NCI-H1417 (cell line): ENCODE measurements at places on chromosomes 1 and 21.

GRCh38 chr1:230824919-230825721, 43.2 kb downstream of the C1orf198 start:
- peak; percentile 22 for DNase-seq

DNA sequence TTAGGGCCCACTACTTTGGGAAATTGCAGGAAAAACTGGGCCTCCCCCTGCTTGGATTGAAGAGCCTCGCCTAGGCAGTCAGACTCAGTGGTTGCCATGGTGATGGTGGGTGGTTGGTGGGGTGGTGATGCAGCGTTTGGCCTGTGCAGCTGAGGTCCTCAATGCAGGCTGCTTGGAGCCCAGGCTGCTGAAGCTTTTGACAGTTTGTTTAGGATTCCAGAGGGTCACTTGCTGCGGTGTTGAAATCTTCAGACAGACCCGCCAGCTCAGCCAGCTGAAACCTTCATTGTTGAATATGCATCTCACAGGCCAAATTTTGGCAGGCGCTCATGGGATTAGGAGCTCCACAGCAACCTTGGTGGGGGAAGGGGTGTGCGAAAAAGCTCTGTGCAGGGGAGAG, 67.9 kb downstream of the CACNA1E start:
- peak; percentile 63 for DNase-seq

DNA sequence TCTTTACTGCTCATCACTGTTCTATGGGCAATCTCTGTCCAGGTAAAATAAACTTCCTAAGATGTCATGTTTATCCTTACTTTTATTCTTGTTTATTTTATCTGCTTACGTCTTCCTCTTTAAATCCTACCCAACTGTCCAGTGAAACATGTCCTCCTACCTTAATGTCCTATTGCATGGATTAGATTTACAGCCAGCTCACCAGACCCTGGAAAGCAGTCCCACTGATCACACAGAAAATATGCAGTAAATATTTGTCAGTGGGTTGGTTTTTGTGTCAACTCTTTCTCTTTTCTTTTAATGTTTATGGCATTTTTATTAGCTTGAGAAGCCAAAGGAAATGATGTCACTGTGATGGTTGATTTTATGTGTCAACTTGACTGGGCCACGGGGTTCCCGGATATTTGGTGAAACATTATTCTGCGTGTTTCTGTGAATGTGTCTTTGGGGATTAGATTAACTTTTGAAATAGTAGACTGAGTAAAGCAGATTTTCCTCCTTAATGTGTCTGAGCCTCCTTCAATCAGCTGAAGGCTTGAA, 258.3 kb downstream of the SRGAP2C start:
- no peak for DNase-seq

DNA sequence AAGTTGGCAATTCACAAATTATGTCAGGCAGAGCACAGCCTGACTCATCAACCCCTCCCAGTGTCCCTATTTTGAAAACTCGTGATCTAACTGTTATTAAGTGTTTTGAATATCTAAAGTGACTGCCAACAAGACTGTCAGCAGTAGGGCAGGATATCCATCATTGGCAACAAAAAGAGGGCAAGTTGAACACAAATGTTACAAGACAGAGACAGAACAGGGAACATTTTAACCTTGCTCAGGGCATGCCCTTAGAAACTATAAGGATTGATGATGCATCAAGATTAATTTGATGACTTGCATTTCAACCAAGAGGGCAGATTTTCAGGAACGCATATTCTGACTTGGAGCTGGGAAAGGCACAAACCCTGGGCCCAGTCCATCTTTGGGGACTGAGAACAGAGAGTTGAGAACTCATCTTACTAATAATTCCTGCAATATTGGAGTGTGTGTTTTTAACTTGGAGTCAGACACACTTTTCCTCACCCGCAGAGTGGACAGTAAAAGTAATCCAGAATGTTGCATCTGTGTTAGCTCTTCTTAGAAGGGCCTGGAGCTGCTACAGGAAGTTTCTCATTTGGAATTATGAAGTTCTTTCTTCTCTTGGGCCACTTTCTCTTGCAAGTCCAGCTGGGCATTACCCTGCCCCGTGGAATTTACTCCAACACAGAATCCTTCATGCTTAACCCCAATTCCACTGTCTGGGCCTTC, 317.2 kb downstream of the LTN1 start:
- no peak for DNase-seq

GRCh38 chr21:14736672-14737071, 190.6 kb upstream of the SAMSN1 start:
- DNase-seq: no peak

GRCh38 chr1:200379432-200379757, 30.4 kb downstream of the ZNF281 start:
- DNase-seq: no peak

DNA sequence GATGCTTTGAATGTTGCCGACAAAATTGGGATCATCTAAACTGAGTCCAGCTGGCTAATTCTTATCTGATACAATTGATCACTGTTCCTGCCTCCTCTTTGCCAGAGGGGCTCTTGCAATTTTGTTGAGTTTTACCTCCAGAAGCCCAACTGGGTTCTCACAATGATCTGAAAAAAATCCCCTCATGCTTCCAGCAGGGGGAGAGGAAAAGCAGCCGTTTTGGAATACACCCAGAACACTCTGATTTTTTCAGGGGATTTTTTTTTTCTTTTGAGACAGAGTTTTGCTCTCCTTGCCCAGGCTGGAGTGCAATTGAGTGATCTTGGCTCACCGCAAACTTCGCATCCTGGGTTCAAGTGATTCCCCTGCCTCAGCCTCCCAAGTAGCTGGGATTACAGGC, 13.9 kb upstream of the RERE start:
- no peak for DNase-seq

DNA sequence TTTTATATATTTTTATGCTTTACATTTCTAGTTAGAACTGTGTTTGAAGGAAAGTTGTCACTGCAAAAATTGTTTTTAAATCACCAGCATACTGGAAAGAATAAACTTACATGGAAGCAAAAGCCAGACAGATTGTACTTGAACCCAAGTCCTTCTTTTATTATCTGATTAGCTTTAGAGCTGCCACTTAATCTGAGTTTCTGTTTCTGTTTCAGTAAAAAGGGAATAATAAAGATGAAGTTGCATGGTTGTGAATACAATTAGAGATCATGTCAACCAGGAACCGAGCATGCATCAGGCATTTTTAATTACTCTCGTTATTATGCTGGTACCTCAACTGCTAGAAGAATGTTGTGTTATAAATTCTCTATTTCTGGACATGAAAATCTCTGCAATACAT, 76.9 kb upstream of the EXO1 start:
- no peak for DNase-seq

DNA sequence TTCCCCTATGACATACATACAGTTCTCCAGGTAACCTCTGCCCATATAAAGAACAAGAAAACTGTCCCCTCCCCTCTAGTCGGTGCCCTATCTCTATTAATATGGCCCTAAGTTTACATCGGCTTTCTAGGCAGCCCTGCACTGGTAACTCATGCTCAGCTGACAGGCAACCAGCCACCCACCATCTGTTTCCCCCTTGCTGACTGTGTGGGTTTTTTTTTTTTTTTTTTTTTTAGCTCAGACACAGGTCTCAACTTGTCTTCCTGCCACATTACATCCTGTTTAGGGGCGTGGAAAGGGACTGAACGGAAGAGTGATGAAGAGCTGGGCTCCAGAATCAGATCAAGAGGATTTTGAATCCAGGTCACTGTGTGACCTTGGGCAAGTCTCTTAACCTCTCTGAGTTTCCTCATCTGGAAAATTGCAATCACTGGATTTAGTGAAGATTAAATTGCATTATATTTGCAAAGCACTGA, 14.0 kb downstream of the LAPTM5 start:
- peak; percentile 7 for DNase-seq

DNA sequence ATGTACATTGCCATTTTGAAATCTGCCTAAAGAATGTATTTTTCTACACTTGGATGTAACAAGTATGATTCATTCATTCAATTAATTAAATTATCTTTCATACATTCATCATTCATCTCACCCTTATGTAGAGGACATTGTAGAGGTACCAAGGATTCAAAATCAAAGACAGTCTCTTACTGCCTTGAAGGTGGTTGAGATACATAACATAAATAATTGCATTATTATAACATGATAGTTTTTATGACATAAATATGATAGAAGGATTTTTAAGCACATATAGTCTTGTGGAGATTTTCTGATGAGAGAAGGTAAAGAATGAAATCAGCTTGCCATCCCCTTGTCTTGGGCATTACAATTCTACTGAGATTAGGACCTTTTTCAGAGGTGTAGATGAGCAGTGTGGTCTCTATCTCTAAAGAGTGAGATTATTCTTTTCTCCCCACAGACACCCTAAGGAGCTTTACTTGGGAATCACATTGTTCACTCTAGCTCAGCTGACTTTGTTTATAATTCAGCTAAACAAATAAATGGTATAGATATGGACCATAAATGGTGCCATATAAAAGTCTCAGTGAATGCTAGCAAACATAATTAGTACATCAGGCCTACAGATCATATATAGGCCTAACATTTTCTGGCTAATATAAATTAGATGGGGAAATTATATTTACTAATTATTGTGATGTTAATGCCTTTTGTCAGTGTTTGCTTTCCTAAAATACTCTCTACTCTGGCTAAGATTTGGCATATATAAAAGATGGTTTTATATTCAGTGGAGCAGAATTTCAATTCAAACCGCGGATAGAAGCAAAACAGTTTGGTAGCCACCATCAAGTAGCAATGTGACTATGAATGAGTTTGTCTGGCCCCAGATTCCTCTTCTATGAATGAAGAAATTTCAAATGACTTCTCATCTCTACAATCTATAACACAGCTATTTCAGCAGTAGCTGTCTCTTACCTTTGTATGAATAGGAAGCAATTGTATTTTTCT, 1.9 kb downstream of the RGS1 start:
- no peak for DNase-seq

GRCh38 chr21:29258626-29259338, 39.9 kb upstream of the BACH1 start:
- DNase-seq: no peak

DNA sequence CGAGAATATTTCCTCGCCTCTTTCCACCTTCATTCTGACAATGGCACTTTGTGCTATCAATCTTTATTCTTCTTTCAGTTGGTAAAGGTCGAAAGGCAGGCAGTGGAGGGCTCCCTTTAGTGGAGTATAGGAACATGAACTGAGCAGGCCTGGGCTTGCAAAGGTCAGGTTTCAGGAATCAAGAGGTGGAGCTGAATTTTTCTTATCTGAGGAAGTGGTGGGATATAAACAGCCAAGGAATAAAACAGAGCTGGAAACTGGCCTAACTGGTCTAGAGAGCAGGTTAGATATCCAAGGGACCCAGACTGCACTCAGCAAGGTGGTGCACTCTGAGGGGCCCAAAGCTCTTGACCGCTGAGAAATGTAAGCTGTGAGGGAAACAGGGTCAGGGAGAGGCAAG, 99.1 kb downstream of the PLA2G4A start:
- no peak for DNase-seq
